ENCODE measurements at places on chromosomes 2 and 18.

DNA sequence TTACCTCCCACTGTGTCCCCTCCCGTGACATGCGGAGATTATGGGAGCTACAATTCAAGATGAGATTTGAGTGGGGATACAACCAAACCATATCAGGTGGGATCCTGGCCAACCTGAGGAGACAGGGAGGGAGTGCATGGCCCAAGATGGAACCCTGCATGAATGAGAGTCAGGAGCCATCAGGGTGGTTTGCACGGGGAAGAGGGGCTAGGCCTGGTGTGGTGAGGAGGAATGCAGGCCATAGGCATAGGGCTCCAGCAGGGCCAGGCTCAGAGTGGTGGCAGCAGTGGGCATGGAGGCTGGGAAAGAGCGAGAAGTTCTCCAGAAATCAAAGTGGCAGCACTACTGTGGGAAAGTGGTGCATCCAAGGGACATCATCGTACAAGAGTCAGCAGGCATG is 74.0 kb upstream of the BCL2L11 start:
- no peak for DNase-seq

GRCh38 chr2:234772733-234773060 is 179.1 kb upstream of the SH3BP4 start:
- no peak for DNase-seq

GRCh38 chr2:16192416-16193216 is 252.3 kb downstream of the MYCN start:
- DNase-seq = no peak

GRCh38 chr18:57754577-57755338 is 48.4 kb downstream of the ATP8B1 start:
- DNase-seq = no peak

GRCh38 chr2:238466243-238466756 is 39.6 kb downstream of the ASB1 start:
- DNase-seq = no peak

DNA sequence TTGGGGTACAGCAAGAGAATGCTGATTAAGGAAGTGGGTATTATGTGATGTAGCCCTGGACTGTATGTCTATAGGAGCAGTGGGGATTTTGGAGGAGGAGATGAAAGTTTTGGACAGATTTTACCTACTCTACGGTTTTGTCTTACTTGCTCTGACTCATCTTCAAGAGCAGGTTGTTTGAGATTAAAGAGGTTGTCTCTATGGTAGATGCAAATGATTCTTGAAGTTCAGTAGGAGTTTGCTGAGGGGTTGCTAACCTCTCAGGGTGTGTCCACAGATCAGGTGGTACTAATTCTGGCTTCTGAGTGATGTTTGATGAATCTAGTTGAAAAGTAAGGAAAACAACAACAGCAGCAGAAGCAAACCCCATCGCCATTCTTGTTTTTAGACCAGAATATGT is 9.7 kb upstream of the SERPINB12 start:
- no peak for DNase-seq

DNA sequence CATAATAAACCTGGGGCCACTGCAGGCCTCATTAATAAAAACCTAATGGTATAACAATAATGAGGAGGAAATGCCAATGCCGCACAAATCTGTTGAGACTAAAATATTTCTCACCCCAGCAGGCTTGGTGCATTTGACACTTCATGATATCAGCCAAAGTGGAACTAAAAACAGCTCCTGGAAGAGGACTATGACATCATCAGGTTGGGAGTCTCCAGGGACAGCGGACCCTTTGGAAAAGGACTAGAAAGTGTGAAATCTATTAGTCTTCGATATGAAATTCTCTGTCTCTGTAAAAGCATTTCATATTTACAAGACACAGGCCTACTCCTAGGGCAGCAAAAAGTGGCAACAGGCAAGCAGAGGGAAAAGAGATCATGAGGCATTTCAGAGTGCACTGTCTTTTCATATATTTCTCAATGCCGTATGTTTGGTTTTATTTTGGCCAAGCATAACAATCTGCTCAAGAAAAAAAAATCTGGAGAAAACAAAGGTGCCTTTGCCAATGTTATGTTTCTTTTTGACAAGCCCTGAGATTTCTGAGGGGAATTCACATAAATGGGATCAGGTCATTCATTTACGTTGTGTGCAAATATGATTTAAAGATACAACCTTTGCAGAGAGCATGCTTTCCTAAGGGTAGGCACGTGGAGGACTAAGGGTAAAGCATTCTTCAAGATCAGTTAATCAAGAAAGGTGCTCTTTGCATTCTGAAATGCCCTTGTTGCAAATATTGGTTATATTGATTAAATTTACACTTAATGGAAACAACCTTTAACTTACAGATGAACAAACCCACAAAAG is 580.9 kb upstream of the TMEFF2 start:
- DNase-seq = no peak

DNA sequence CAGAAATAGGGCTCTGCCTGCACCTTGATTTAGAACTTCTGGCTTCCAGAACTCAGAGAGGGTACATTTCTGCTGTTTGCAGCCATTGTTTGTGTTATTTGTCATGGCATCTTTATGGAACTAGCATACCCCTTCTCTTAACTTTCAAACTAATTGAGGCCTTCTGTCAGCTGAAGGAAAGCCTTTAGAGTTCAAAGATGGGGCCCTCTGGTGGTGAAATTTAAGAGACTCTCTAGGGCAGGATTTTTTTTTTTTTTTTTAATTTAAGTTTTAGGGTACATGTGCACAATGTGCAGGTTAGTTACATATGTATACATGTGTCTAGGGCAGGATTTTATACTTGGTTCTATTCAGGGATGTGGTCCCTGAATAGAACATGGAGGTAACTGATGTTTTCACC is 260.6 kb upstream of the LINC00305 start:
- DNase-seq = peak; percentile 16

GRCh38 chr2:200968735-200969134 is 5.3 kb upstream of the ORC2 start:
- DNase-seq = no peak

DNA sequence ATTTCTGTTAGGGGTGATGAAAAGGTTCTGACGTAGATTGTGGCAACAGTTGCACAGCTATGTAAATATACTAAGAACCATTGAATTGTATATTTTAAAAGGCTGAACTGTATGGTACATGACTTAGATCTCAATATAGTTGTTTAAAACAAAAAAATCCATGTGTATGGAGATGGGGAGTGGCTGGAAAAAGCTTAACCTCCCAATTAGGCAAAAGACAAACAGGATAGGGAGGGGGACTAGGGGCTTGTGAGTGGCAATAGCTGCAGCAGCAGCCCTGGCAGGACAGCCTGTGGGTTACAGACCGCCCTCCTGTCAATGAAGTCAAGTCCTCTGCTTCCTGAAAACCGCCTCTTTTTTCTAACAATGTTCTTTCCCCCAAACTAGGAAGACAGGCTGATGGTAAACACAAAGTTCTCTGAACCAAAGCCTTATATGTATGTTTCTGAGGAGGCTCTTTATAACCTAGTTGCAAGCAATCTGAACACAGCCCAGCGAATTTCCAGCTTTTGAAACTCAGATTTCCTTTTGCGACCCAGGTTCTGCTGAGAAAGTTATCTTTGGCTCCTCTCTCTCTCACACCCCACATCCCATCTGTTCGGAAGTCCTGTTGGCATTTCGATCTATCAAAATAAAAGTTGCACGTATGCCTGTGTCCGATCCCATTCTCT is 10.3 kb downstream of the ATP8B1 start:
- no peak for DNase-seq

GRCh38 chr18:68772268-68772667 is 25.6 kb upstream of the CCDC102B start:
- DNase-seq = no peak

DNA sequence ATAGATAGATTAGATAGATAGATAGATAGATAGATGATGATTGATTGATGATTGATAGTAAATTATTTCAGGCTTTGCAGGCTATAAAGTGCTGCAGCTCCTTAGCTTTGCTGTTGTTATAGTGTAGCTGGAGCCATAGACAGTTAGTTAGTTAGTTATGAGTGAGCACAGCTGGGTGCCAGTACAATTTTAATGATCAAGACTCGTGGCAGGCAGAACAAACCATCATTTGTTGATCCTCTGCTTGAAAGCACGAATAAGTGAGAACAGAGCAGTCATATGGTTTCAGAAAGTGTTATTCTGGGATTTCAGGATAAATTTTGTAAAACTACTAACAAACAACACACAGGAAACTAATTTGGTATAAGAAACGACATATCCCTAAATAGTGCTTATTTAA is 53.9 kb downstream of the THOC1 start:
- DNase-seq = no peak

- no peak for DNase-seq
Observed at GRCh38 chr2:11121099-11121822, 34.0 kb upstream of the SLC66A3 start.

- DNase-seq = no peak
Observed at GRCh38 chr2:9001778-9002177, 1.7 kb downstream of the MBOAT2 start.

GRCh38 chr18:63316612-63317555 is 2.7 kb downstream of the BCL2 start:
- no peak for DNase-seq

GRCh38 chr2:32495139-32495538 is 132.7 kb upstream of the TTC27 start:
- DNase-seq = peak; percentile 36

DNA sequence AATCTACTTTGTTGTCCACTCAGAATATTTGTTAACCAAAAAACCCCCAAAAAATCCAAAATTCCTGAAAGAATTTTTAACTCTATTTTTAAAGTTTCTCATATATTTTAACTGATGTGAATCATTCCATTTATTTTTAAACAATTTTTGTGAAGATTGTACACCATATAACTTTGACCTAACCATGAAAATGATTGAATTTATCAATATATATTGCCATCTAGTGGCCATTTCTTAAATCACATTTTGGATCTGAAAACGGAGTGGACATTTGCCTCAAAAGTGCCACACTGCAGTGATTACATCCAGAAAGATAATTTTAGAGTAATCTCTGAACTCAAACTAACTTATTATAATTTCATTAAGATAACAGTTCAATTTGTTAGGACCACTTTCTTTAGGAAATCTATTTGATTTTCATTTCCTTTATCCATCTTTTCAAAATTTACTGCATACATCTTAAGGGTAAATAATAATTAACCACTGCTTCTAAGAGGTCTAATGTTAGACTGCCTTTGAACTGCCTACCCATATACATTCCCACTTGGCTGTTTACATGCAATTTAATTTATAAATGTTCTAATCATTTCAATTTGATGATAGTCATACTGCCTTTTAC is 71.1 kb downstream of the DSC3 start:
- DNase-seq = peak; percentile 57

DNA sequence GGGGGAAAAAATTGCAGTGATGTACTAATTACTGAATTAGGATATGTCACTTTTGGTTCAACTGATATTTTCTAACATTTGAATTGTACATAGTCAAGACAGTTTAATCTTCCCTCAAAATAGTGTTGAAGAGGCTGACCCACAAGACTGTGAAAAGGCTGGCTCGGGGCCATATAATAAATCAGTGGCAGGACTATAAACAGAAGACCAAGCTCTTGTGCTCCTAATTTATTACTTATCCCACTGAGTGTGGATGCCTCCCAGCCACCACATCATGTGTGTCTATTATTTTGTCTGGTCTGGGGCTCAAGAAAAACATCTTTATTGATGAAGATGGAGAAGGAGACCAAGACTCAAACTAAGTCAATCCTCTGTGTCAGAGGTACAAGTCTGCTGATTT is 64.4 kb downstream of the PLEKHM3 start:
- no peak for DNase-seq

- DNase-seq = peak; percentile 62
Observed at GRCh38 chr2:240579771-240580614, 6.5 kb upstream of the CAPN10 start.

DNA sequence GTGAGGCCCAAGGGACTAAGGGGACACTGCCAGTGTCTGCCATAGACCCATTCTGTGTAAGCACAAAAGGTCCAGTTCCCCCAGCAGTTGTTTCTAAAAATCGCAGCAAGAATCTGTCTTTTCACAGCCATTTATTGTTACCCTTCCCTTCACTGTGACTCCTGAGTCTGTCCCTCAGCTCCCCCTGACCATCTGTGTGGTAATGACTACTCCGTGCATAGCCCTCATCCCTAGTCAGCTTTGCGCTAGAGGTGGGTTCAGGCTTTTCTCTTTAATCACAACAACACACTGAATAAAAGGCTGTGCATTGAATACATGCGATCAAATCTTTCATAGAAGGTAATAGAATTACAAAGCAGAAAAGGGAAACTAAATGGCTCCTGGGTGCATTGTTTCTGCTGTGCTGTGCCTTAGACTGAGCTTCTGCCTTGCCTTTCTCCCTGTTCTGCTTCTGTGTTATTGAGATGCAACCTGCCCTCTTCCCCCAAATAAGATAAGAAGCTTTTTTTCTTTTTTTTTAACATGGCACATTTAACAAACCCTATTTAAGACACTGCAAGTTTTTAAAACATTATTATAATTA is 836.0 kb upstream of the CDH2 start:
- DNase-seq = no peak

DNA sequence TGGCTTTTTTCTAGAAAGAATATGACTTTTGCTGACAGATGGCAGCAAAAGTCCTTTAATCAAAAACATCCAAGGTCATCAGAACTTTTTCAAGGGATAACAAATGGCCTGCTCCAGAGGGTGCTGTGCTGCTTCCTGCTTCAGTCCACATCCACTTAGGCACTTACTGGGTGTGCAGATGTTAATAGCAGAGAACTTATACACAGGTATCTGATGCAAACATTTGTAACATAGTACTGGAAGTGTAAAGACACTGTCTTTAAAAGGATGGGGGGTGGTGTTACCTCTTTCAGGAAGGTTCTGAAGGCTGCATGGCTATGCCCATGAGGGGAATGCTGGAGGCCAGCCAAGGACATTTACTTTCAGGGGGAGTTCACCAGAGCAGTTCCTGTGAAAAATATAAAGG is 5.5 kb downstream of the HOXD8 start:
- peak; percentile 19 for DNase-seq

- no peak for DNase-seq
Observed at GRCh38 chr2:168470320-168471162, 14.5 kb downstream of the CERS6 start.

- DNase-seq = no peak
Observed at GRCh38 chr18:24443870-24444269, 16.6 kb upstream of the HRH4 start.

DNA sequence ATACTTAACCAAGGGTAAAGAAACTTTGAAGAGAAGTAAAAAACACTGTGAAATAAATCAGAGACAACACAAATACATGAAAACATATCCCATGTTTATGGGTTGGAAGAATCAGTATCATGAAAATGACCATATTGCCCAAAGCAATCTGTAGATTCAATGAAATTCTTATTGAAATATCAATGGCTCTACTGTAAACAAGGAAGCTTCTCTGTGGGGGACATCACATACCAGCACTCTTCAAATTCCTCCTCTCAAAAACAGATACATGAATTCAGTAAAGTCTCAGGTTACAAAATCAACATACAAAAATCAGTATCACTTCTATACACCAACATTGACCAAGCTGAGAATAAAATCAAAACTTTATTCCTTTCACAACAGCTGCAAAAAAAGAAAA is 63.5 kb upstream of the CNTNAP5 start:
- DNase-seq = no peak

- DNase-seq = no peak
Observed at GRCh38 chr2:186605041-186605440, 15.2 kb downstream of the ITGAV start.

- no peak for DNase-seq
Observed at GRCh38 chr2:120597595-120598193, 138.0 kb upstream of the GLI2 start.

- DNase-seq = no peak
Observed at GRCh38 chr2:136211701-136212100, 93.8 kb upstream of the CXCR4 start.
